ENCODE measurements at places on chromosomes 1 and 21.

DNA sequence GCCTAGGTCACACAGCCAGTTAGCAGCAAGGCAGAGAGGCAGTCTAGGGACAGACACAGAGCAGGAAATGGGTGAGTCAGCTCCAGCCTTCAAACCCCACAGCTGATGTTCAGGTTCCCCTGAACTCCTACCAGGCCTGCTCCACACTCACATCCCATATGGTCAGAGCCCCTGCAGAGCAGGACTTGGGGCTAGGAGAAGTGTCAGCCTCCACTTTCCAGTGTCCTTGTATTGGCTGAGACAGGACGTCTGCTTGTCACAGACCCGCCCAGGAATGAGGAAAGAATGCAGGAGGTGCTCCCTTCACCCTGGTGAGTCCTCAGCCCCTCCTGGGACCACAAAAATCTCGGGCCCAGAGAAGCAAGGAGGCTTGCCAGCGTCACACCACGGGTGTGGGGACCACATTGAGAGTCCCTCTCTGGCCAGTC is 92.5 kb downstream of the LACTBL1 start:
- DNase-seq, result no peak

GRCh38 chr1:6447818-6448748 is 17.9 kb downstream of the TNFRSF25 start:
- DNase-seq, result no peak

DNA sequence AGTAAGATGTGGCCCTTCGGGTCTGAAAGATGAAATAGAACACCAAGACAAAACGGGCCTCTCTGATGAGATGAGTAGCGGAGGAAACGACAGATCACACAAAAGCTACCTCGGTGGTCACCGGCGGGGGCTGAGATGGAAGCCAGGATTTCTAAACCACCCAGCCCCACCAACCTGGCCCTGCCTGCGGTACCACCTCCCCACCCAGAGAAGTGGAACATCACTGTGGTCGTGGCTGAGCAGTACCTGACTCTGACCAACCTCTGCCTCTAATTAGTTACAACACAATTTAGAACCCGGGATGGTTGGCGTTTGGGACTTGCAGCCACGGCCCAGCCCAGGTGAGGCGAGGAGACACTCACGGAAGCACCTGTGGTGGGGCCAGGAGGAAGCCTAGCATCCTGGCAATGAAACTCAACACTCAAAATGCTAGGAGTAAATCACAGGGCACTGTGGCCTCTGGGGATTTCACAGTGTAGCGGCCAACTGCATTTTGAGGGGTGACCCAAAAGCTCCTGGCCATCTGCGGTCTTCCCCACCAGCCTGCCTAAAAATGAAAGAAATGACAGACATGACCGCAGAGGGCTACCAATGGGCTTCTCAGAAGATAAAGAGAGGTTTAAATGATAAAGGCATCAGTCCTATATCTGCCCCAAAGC is 73.4 kb downstream of the ITPKB start:
- DNase-seq, result no peak

DNA sequence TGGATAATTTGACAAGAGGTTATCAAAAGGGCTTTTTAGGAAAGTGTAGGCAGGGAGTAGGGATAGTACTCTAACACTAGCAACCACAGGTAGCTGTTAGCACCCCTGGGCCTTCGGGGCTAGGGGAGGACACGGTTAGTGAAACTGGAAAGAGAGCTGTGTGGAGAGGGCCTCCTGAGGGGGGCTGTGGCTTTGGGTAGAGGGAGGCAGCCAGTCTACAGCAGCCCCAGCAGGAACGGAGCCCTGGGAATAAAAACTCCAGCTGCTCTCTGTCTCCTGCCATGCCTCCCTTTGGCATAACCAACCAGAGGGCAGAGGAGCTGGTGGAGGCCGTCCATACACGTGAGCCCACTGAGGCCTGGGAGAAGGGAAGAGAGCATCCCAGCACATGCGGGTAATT is 223.2 kb downstream of the FOXD2 start:
- no peak for DNase-seq

DNA sequence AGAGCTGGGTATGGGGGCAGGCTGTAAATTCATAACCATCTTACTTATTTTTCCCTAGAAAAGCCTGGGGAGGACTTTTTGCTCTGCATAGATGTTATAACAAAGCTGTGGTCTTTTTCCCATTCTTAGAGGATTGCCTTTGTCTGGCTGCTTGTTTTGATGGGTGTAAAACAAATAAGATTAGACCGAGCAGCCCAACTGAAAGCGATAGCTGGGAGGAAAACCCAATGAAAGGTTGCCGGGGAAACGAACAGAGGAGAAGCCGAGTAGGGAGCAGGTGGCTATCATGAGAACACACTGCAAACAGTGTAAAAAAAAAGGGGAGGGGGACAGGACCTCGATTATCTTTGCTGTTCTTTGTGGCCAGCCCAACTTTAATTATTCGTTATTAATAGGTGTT is 1.9 kb downstream of the ELAVL4 start:
- DNase-seq, result no peak

DNA sequence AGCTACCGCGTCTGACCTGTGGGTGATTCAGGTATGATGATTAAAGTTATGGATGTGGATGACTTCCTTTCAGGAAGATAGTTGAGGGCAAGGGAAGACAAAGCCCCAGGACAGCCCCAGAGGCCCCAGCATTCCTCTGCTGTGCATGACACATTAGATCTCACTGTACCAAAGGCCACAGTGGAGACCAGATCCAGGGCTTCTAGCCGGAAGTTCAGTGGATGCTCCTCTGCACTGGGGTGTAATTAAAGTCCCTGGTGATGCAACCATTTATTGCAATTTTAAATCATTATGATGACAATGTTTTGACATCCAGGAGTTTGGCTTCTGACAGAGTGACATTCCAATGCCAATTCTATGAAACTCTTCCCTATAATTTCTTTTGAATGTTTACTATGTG is 5.0 kb downstream of the C4BPA start:
- DNase-seq, result no peak
